C1 segment of cervical spinal cord (tissue), 14 donors: ENCODE measurements at places on chromosomes 1 and 21.
A peak's percentile ranks its signal among the peaks of the same experiment; 100 is the strongest.

DNA sequence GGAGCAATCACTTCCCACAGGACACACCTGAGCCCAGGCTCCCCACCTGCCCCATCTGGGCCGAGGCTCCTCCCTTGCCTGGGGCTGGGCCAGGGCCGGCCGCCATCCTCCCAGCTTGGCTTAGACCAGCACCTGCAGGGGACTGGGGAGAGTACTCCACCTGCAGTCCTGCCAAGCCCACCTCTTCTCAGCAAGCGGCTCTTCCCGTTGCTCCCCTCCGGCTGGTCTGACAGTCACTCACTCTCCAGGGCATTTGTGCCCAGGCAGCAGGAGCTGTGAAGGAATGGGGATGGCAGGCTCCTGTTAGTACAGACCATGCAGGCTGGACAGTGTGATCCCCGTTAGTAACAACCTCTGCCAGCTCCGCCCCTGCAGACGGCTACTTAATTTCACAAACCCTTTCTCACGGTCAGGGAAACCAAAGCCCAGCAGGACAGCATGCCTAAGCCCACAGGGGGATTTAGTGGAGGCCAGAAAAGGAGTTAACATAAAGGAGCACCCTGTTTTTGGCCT is at the start of gene FYB2:
TSS of gene FYB2 (minus strand) at position 18 of the 513 bp plus-strand sequence. CDS start 114 bp downstream, outside the sequence.
- no peak for DNase-seq

- DNase-seq = no peak
Observed at GRCh38 chr1:242208021-242208420, 209.1 kb upstream of the MAP1LC3C start.

GRCh38 chr1:18636596-18637508 is 6.2 kb downstream of the PAX7 start:
- no peak for DNase-seq

- no peak for DNase-seq
Observed at GRCh38 chr1:20847611-20848080, 60.5 kb upstream of the HP1BP3 start.

DNA sequence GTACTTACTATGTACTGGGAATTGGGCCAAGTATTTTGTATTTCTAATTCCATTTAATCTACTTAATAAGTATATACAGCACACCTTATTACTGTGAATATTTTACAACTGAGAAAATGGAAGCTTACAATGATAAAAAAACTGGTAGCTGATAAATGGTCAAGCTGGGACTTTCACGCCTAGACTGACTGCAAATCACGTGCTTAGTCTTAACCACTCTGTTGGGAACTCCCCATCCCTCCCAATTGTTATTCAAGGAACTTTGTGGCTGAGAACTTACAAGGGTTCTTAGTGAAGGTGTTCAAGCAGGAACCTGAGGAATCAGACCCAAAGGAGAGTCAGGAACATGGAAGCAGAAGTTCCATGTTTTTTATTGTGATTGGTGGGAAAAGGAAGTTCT is 26.9 kb downstream of the CD84 start:
- no peak for DNase-seq

- no peak for DNase-seq
Observed at GRCh38 chr1:212930986-212931678, 19.2 kb upstream of the VASH2 start.

- no peak for DNase-seq
Observed at GRCh38 chr1:85208488-85208887, 7.7 kb upstream of the SYDE2 start.

- DNase-seq = peak; percentile 14
Observed at GRCh38 chr1:119766374-119766794, 2.3 kb downstream of the HMGCS2 start.

GRCh38 chr21:36422279-36423098 is 37.3 kb downstream of the CHAF1B start:
- DNase-seq = no peak

DNA sequence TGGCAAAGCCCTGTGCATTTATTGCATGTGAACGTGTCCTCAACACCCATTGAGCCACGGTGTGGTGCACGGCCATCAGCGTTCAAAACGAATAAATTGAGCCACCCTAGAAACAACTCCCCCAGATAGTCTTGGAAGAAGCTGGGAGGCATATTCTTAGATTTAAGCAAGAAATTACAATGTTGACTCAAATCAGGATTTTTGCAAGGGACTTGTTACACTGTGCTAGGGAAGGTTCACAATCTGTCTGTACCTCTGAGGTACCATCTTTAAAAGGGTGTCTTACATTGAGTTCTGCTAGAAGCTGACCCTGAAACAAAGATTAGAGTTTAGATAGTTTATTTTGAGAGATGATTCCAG is 16.2 kb downstream of the CD247 start:
- no peak for DNase-seq

- no peak for DNase-seq
Observed at GRCh38 chr1:8340448-8340847, 22.5 kb downstream of the SLC45A1 start.

GRCh38 chr1:92441697-92442342 is 44.9 kb downstream of the GFI1 start:
- DNase-seq = no peak
